OCI-LY7 (cell line): ENCODE measurements at places on chromosomes 4 and X. TPM values are rescaled to one million over a fixed set of nuclear protein-coding genes. Genes with fewer than 3 reads are reported as not detected.

DNA sequence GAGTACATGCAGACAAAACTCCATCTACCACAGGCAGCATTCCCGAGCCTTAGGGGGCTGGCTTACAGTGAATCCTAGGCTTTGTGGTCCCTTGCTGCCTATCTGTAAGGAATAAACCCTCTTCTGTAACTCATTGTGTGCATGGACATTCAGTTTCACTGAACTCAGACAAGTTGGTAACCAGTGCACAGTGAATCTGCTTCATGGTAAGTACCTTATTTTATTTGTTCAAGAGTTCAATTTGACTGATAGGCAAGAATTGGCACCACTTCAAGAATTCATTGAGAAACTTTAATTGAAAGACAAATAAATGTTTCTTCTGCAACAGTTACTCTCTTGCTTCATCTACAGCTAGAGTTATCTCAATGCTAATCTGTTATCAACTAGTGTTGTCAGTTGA, 57.2 kb upstream of the PRRG1 start:
- no peak for DNase-seq

The LRCH2 gene
- not detected in 2 replicates for total RNA-seq

DNA sequence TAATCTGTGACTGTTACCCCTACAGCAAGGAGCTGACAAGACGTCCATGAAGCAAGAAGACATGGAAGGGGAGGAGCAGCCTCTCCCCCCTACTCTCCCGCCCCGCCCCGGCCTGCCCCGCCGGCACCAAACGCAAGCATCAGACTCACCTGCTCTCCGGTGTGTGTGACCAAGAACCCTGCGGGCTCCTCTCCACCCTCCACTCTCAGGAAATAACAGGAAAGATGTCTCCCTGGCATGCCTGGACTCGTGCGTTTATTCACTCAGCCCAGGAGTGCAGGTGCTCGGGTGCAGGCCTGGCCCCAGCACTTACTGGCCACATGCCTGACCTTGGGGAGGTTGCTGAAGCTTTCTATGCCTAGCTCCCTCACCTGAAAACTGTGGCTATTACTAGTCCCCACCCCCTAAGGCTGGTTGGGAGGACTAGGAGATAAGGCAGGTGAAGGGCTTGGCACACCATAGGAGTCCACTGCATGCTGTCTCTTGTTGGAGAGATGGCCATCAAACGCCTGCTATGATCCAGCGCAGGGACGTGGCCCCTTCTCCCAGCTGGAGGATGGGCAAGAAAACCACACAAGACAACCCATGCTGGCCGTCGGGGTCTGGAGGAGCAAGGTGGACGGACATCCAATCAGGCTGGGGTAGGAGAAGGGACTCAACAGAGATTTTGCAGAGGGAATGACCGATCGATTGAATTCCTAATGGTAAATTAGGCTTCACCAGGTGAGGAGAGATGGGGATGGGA, 34.9 kb upstream of the CLDN24 start:
- DNase-seq: no peak

GRCh38 chr4:130559268-130559667, 1463.3 kb downstream of the C4orf33 start:
- DNase-seq: no peak

DNA sequence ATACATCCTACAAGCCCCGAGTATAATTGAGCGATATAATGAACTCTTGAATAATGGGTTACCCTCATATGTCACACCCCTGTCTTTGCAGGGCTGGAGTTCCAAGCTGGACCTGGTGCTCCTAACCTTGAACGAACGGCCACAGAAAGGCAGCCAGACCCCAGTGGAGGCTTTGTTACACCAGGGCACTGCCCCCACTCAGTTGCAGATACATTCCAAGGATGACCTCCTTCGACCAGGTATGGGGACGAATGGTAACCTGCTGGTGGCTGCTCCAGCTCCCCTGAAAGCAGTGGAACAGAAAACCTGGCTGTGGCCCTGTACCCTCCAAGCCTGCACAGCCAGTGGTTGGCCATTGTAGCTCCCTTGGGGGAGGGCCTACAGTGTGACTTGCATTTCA, 56.6 kb upstream of the CCDC149 start:
- DNase-seq: no peak

The DRP2 gene
- 0.93 and 0.96 TPM in 2 replicates for total RNA-seq

DNA sequence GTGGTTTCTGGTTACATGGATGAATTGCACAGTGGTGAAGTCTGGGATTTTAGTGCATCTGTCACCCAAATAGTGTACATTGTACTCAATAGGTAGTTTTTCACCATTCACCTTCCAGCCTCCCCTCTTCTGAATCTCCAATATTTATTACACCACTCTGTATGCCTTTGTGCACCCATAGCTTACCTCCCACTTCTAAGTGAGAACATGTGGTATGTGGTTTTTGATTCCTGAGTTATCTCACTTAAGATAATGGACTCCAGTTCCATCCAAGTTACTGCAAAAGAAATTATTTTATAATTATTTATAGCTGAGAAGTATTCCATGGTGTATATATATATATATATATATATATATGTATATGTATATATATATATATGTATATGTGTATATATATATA, 155.8 kb downstream of the HHIP start:
- DNase-seq: no peak

- no peak for DNase-seq
Measured at GRCh38 chr4:147854154-147854553, 122.3 kb downstream of the ARHGAP10 start.

DNA sequence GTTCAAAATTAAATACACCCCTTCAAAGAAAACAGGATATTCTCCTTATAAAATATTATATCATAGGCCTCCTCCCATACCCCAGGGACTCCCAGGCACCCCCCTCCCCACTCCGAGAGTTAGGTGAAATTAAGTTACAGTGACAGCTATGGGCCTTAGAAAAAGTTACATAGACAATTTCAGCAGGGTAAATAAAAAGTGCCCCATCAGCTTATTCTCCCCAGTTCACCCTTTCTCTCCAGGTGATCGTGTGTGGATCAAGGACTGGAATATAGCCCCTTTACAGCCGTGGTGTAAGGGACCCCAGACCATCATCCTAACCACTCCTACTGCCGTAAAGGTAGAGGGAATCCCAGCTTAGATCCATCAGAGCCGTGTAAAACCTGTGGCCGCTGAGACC, 147.6 kb upstream of the FGF16 start:
- no peak for DNase-seq

- no peak for DNase-seq
Measured at GRCh38 chr4:74038425-74039314, at the start of gene CXCL3. Gene CXCL3 (minus strand): TSS chr4:74038689. CDS start chr4:74038611, 78 bp downstream.
